Stimulated activated CD8-positive, alpha-beta memory T cell treated with anti-CD3 and anti-CD28 coated beads, Interleukin-7, amount 100 ng/mL, for 1 hour (primary cell): ENCODE measurements at places on chromosomes 7 and 10.

- no peak for DNase-seq
Observed at GRCh38 chr10:122780391-122780790, 65.3 kb downstream of the CUZD1 start.

GRCh38 chr7:94507962-94508361 is 1.6 kb upstream of the CASD1 start:
- no peak for DNase-seq

DNA sequence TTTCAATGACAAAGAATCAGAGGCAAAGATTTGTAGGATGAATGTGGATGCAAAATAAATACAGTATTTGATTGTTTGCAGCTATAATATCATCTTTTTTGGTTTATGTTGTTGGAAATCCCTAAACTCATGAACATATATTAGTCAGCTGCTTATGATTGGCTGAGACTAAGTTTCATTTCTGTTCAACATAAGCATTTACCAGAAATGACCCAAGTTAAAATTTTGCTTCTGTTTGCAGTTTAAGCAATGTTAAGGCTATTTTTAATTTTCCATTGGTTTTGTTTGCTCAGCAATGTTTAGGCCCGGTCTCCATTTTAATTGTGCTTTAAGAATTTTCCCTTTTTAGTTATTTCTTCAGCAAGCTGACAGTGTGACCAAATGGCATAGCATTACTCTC is 22.0 kb downstream of the GIMAP6 start:
- no peak for DNase-seq

- DNase-seq = no peak
Observed at GRCh38 chr7:100668069-100668449, 5.5 kb upstream of the GNB2 start.

- DNase-seq = no peak
Observed at GRCh38 chr7:95910341-95910740, 138.0 kb downstream of the DYNC1I1 start.

DNA sequence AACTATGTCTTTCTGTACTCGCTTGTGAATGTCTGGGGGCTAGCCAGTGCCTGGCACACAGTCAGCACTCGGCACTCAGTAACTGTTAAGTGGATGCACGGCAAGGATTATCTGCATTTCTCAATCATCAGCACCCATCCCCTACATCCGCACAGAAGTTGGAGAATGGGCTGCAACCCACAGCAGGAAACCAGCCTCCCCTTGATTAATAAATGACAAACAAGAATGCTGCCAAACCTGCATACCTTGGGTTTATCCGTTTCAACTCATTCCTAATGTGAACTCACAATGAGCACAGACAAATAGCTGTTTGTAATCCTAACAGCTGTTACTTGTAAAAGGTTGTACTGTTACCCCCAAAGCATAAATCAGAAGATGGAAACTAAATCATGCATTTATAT is 28.9 kb downstream of the PPP1R3C start:
- DNase-seq = no peak

DNA sequence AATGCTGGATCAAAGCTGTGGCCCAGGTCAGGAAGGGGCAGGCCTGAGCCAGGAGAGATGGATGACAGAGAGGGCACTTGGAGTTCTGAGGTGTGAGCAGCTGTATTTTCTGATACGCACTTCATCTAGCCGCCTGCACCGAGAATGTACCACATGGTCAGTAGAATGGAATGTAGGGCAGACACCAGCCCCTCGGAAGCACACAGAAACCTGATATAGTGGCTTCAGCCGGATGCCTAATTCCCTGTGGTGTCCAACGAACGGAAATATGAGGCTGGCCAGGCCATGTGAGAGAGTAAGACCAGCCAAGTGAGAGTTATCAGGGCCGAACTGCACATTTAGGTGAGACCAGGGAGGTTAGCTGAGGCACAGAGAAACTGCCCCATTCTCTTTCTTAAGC is 46.7 kb upstream of the PLCE1 start:
- no peak for DNase-seq

DNA sequence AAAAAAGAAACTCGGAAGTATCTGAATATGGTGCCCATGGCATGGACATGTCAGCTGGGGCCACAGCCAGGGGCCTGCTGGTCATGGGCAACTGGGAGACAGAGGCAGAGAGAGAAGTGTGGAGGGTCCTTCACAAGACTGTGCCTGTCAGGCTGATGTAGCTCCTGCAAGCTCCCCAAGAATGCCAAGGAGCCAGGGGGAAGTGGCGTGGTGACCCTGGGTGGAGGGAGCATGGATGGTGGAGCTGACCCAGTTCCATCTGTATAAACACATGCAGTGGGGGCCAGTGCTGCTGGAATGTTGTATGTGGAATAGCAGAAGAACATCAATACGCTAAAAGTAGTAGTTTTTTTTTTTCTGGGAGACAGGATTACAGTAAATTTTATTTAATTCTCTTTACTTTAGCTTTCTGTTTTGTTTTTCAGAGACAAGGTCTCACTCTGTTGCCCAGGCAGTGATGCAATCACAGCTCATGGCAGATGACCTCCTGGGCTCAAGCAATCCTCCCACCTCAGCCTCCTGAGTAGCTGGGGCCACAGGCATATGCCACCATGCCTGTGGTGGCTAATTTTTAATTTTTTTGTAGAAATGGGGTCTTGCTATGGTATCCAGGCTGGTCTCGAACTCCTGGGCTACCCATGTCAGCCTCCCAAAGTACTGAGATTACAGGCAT is 10.5 kb upstream of the ZMIZ2 start:
- no peak for DNase-seq

GRCh38 chr10:26735435-26735834 is 37.9 kb downstream of the PDSS1 start:
- no peak for DNase-seq

GRCh38 chr10:46006219-46006618 is 24.2 kb downstream of the NCOA4 start:
- DNase-seq = no peak

- no peak for DNase-seq
Observed at GRCh38 chr10:5631936-5632335, 34.5 kb downstream of the ASB13 start.

DNA sequence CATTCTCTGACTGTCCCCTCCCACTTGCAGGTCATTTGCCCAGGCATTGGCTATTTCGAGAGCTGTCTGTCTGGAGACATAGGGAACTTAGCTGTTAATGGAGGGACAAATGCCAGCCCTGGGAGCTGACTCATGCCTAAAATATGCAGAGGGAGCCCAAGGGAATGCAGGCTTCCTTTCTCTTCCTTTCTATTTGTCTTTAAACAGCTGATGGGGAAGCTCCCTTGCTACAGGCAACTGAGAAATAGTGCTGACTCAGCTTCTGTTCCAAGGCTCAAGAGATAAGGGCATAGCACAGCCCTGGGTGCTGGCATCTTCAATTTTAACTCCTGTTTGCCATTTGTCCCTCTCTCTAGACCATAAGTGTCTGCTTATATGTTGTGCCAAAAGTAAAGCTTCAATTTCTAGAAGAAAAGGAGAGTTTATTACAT is 82.7 kb upstream of the C1GALT1 start:
- DNase-seq = no peak

DNA sequence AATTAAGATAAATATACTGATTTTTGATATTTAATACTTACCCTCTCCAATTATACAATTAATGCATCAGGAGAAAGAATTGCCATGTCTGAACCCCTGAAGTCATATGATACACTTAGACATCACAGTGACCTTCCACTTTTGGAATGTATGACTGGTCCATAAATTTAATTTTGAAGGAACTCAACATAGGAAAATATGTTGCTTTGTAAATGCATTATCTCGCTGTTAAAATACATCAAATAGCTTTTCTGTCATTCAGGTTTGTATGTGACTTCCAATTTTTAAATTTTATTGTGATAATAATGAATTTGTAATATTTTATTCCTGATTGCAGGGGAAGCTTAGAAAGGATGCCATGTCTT is 631.9 kb upstream of the ANKRD30A start:
- DNase-seq = no peak

DNA sequence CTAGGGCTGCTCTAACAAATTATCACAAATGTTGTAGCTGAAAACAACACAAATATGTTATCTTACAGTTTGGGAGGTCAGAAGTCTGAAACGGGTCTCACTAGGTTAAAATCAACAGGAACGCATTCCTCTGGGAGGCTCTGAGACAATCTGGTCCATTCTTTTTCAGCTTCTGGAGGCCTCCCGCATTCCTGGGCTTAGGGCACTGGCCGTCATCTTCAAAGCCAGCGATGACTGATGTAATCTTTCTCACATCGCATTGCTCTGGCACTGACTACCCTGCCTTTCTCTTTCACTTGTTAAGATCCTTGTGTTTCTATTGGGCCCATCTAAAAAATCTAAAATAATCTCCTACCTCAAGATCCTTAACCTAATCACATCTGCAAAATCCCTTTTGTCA is 1071.5 kb upstream of the C7orf33 start:
- DNase-seq = no peak

DNA sequence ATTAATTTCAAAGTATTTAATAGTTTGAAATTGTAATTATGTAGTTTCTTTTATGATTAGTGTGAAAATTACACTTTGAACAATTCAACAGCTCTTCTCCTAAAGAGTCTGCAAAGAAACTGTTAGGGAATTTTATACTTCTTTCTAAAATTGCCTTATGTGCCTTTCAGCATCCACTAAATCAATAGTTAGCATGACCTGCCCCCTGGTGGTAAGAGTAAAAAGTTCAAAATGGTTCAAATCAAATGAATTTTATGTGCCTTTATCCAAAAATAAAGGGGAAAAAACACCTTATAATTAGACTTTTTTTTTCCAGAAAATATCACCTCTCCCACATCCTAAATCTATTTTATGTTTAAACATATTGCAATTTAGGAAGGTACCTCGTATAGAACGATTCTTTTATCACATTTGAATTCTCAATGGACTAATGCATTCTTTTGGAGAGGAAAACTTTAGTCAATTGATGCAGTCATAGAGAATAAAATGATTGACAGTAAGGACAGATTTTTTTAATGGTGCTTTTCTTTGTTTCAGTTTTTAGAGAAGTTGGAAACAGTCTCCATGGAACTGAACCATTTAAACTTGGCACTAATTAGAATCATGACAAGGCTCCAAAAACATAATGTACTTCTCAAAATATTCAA is 163.7 kb downstream of the SEMA3D start:
- no peak for DNase-seq

GRCh38 chr10:132117636-132118190 is 52.0 kb downstream of the JAKMIP3 start:
- no peak for DNase-seq

GRCh38 chr10:75398692-75399460 is 2.7 kb downstream of the ZNF503 start:
- DNase-seq = no peak

DNA sequence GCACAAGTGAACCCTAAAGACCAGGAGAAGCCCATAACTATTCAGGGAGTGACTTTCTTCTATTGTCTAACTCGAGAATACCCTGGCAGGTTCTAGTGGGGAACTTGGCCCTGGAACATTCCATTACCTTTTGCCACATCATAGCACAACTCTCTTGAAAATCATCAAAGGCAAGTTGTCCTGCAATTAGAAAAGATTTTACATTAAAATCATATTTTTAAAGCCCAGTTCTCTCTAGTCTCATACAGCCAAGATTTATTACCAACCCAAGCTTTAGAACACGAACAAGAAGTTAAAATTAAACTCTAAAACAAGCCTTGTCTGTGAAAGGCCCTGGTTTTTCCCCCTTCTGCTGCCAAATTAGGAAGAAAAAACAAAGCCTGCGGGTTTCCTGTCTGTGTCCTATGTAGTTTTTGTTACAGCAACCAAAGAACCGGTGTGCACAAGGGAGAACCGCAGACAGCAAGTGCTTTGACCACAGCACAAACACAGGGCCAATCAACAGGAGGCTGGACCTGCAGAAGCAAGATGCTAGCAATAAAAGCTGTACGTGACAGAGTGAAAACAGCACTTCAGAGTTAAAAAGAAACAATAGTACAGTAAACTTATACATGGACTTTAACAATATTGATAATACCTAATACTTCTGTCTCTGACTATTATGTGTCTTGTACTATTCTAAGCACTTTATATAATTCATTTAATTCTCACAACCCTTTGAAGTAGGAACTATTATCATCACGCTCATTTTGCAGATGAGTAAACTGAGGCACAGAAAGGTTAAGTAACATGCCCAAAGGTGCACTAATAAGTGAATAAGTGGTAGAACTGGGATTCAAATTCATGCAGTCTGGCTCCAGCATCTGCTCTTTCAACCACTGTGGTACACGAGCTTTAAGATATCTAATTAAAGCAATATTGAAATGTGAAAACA is 65.8 kb downstream of the STK17A start:
- DNase-seq = peak; percentile 40

DNA sequence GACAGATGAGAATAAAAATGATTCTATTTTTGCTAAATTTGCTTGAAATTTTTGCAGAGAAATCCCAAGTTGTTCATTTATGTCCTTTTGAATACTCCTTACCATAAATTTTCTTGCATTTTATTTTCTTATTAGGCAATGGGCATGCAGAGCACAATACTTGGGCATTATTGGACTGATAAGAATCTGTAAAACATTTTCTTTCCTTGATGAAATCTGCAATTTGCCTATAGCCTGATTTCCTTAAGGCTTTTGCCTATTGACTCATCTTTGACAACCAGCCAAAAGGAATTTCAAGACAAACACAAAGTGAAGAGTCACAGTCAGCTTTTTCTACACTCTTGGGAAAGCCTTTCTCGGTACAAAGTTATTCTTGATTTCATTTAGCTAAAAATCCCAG is 30.5 kb upstream of the GNAT3 start:
- no peak for DNase-seq

GRCh38 chr7:46107610-46108217 is 186.6 kb upstream of the IGFBP3 start:
- no peak for DNase-seq

DNA sequence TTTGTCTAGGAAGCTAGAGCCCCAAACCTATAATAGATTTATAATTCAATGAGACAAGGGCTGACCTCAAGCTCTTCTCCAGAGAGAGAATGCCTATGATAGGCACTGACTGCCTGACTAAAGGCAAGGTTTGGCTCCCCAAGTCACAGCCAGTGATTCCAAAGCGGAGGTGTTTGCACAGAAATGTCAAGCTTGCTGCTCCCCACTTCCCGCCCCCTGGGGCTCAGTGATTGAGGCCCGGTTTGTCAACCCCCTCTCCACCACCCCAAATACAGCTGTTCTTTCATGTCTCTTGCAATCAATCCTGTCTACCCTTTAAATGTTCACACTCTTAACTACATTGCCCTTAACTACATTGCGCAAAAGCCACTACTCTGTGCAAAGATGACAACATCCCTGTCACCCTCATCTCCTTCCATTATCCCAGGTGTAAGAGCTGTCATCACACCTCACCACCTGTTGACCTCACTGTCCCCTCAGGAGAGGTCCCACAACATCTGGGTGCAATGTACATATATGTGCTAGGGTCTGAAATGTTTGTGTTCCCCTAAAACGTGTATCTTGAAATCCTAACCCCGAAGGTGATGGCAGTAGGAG is 58.0 kb downstream of the NUDCD3 start:
- DNase-seq = no peak
